ENCODE measurements at places on chromosomes 5 and 9.

DNA sequence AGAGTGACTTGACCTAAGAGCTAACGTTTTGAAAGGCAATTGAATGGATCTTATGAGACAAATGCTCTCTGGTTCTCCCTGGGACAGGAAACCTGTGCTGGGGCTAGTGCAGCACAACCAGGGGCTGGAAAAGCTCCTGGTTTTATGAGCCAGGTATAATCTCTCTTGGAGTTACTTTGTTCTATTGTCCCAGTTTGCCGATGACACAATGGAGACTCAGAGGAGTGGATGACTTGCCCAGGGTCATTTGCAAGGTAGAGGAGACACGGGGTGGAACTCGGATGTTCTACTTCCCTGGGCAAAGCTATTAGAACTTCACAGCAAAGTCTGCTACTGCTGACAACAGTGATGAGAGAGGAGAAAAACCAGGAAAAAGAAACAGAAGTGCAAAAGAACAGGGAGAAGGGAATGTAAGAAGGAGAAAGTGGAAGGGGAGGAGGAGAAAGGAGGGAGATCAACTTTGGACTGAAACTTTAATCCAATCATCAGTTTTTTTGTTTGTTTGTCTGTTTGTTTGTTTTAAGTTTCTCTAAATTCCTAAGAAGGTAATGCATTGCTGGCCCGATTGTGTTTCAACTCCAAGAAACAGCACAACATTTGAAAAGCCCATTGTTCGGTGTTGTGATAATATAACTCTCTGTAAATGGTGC lies 7.4 kb upstream of the GSN start:
- no peak for DNase-seq

DNA sequence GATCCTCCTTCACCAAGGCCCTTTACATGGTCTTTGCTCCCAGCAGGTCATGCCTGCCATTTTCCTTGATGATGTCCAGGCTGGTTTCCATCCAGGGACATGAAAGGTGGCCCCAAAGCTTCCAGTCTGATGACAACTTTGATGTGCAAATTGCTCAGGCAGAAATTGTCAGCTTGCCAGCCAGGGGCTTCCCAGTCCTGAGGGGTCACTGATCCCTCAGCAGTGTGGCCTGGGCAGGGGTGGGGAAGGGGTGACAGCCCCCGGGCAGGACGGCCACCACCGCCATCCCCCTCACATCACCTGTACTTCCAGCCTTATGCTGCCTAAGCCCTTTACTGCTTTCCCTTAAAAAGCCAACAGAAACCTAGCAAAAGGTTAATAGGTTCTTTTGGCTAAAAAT lies 96.3 kb downstream of the ANKRD33B start:
- DNase-seq: no peak

DNA sequence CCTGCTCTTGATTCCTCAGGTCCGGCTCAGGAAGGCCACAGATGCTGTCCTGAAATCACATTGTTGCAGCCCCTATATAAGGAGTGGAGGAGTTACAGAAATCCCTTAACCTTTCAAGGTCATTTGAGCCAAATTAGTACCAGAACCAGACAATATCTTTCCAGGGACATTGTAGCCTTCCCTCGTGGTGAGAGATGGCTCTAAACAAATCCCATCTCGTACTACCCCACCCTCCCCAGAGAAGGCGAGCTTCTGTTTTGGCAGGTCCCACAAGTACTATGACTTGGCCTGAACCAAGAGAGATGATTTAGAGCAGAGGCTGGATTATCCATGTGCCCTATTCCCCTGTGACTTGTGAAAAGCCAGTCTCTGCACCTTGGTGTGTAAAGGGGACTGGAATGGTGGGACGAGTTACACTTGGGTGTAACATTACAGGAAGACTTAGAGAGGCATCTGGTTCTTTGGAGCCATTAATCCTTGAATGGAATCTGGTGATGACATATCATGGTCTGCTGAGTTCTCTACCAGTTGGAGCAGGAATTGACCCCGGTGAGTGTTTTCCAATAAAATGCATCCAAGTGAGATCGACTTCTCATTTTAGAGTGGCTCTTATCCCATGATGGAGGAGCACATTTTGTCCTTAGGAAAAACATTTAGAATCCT lies at the start of gene FAM240B:
TSS of gene FAM240B (minus strand) at position 51 of the 663 bp plus-strand sequence. CDS start 16,134 bp downstream, outside the sequence.
- no peak for DNase-seq

DNA sequence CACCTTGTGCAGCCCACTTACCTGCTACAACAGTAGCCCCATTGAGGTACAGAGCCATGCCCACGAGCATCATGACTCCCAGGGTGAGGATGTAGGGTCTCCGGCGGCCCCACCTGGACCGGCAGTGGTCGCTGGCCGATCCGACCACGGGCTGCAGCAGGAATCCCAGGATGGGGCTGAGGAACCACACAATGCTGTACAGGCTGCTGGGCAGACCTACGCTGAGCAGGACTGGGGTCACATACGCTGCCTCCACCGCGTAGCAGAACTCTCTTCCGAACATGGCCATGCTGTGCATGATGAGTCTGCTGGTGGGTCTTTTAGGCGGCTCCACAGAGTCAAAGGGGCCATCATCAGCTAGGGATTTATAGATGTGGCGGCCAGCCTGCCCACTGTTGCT lies 315 bp downstream of the SLC45A2 start:
- no peak for DNase-seq

GRCh38 chr5:156834916-156835315 lies 15.2 kb upstream of the PPP1R2B start:
- no peak for DNase-seq

GRCh38 chr5:9249231-9249630 lies 296.6 kb downstream of the SEMA5A start:
- no peak for DNase-seq

GRCh38 chr9:93466416-93467061 lies 13.2 kb upstream of the FAM120AOS start:
- DNase-seq: no peak

GRCh38 chr9:3879315-3879714 lies 353.5 kb upstream of the RFX3 start:
- no peak for DNase-seq

Measured in activated CD4-positive, alpha-beta memory T cell treated with anti-CD3 and anti-CD28 coated beads for 36 hours (primary cell).